BE2C (cell line): ENCODE measurements at places on chromosomes 7 and 10.

DNA sequence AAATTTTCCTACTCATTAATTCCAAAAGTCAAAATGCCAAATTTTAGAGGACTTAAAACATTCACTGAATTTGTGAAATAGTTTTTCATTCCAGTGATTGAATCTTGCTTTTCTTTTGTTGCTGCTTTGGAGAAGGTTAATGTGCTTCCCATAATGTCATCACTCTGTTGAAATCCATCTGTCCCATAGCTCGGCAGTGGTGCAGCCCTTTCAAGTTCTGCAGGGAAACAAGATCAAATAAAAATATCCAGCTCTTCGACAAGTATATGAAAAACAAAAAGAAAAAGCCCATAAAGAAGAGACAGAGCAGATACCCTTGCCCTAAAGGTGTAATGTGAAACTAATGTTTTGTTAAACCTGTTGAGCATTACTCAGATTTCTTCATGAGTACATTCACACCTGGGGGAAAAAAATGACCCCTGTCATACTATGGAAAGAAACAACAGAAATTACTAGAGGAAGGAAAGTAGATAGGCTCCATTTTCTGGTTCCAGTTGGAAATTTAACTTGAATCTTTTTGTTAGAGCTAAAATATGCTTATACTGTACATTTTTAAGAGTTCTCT is 35.1 kb downstream of the AGR3 start:
- DNase-seq, result no peak

- DNase-seq, result no peak
Measured at GRCh38 chr10:76393875-76394706, 962.7 kb downstream of the LRMDA start.

GRCh38 chr7:56537952-56538351 is 421.7 kb upstream of the NUPR2 start:
- DNase-seq, result no peak

DNA sequence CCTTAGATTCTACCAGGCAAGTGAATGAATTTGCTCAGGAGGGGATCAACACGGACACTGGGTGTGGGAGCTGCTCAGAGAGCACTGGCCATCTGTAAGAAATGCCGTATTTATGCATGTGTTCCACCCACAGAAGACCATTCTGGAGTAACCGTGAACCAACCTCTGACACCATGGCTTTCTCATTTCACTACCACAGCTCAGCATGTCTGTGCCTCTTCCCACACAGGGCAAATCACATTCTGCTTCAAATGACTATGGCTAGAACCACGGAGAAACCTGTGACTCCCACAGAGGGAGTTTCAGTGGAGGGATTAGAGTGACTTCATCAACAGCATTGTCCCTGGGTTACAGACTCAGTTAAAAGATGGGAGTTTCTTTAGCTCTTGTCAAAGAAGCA is 893.4 kb downstream of the XPNPEP1 start:
- DNase-seq, result no peak

GRCh38 chr7:98456866-98457265 is 56.0 kb upstream of the BAIAP2L1 start:
- DNase-seq, result no peak

DNA sequence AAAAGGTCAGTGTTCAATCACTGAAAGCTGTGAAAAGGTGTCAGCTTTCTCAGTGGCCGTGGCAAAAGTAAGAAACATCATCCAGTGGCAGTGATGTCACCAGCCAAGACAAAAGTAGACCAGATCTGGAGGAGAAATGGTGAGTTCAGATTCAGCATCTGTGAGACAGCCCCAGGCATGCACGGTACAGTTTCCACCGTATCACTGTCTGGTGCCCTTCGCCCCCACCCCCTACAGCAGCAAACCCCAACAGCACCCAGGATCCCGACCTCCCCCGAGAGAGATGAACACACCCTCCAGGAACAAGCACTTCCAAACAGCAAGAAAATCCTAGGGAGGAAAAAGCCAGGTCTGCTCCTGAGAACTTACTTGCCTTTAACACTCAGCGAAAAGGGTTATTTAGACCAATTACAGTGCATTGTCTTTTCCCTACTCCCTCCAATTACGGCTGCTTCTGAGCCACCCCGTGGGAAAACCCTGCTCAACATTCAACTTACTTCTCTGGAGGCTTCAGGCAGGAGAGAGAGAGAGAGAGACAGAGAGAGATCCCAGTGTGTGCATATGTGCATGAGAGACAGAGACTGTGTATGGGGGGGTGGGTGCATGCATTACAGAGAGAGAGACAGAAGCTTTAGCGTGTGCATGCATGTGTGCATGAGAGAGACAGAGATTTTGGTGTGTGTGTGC is 189.6 kb downstream of the GRID1 start:
- DNase-seq, result no peak

DNA sequence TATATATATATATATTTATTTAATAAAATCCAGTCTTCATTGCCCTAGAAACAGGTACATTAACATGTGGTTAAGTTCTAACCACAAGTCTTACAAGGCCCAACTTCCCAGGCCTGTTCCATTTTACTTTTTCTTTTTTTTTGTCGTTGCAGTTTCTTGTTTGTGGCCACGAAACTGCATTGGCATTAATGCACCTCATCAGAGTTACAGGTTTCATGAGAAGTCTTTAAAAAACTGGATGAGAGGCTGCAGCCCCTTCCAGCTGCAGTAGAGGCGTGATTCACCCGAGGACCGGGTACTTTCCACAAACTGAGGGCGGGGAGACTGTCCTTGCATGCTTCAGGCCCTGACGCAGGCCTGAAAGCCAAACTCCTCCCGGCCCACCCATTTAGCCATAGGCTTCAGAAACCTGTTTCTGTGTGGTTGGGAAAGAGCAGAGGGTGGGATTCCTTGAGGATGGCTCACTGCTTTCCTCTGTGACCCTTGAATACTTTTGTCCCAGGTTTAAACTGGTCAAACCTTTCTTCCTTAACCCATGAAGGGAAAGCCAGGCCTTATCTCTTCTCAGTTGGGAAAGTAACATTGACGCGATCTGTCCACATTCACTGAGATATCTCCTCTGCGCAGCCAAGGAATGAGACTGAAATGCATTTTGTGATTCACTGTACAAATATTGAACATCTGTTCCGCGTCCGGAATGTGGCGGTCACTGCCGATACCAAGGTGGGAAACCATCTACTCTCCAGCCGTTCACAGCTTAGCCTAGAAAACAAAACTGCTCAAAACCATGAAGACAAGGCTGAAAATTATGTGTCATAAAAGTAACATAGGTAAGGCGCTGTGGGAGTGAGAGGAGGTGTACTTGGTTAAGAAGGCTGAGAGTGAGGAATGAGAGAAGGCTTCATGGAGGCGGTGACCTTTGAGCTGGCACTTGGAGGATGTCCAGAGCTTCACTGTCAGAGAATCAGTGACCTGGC is 311.7 kb downstream of the GATA3 start:
- DNase-seq, result no peak

DNA sequence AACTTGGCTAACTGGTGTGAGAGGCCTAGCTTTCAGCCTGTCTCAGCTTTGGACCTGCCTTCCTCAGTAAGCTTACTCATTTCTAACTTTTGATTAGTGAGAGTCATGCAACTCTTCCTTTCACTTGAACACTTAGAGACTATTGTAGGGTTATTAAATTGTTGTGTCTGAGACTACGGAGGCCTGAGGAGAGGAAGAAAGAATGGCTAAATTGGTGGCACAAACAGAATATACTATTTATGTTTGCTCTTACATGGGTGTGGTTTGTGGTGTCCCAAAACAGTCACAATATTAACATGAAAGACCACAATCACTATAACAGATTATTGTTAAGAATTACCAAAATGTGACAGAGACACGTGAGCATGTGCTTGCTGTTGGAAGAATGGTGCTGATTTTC is 82.1 kb downstream of the TRIM24 start:
- no peak for DNase-seq

GRCh38 chr7:87982116-87982515 is 48.1 kb downstream of the ADAM22 start:
- no peak for DNase-seq

- no peak for DNase-seq
Measured at GRCh38 chr10:36681751-36682632, 443.4 kb upstream of the ANKRD30A start.

GRCh38 chr10:102975483-102976379 is 57.6 kb downstream of the CNNM2 start:
- no peak for DNase-seq

DNA sequence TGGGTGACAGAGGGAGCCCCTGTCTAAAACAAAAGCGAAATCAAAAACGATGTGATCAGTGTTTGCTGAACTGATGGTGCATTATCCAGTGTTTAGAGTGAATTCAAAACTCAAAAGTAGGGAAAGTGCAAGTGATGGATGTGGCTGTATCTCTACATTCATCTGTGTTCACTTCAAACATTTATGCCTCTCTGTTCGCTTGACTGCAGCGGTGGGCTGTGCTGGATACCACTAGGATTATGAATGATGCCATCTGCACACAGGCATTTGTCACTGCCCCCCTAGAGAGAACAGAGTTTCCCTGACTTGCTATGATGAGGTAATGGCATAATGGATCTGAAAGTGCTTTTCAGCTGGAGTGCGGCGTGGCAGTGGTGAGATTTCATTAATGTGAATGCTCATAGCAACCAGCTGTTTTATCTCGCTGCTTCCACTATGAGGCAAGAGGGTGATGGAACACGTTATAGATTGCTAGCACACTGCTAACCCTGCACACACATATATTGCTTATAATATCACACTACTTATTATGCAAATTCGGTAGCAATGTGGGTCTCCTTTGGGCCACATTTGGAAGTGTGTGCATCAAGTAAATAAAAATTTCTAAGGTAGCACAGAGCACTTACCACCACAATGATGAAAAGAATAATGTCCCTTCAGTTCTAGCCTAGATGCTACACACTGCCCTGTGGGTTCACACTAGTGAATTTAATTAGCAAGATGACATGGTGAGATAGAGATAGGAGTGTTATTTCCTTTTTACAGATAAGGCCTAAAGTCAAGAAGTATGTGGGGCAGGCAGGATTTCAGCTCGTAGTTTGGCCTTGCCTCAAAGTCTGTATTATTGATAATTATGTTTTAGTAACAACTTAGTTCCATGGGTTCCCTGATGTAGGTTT is 164.7 kb downstream of the CAMK1D start:
- DNase-seq, result peak; percentile 47

DNA sequence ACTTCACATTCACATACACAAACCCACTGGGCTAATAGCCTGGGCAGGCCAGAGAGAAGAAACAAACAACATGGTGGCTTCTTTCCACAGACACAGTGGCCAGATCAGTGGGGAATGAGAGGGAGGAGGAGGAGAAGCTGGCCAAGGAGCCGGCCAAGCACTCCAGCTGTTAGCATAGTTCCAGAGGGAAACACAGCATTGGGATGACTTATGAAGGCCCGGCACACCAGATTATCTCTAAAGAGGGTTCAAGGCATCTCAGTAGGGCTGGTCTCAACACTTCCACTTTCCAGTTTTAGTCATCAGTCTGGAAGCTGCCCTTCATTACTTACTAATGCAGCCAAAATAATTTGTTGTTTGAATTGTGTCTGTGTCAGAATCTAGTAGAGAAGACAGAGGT is 42.1 kb upstream of the GPR26 start:
- no peak for DNase-seq

GRCh38 chr7:5854738-5855137 is 25.9 kb upstream of the OCM start:
- DNase-seq, result no peak

- DNase-seq, result no peak
Measured at GRCh38 chr7:43868681-43869005, 674 bp downstream of the MRPS24 start.

- no peak for DNase-seq
Measured at GRCh38 chr10:115093776-115094408, 727 bp downstream of the ATRNL1 start.

DNA sequence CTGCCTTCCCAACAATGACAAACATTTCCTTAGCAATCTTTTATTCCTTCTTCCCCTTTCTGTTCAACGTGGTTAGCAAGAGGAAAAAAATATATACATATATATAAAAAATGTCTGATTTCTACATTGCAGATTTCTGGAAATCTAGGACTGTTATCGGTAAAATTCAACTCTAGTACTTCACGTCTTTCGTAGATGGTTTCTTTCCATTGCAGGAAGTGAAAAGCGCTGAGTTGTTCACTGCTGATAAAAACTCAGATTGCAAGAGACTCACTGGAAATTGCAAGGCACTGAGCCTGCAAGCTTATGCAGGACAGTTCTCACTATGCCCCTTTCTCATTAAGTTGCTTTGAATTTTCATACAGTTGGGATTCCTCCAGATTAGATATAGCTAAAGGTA is 23.9 kb downstream of the KIN start:
- no peak for DNase-seq

GRCh38 chr7:51299391-51300133 is 17.0 kb downstream of the COBL start:
- no peak for DNase-seq

GRCh38 chr7:77309714-77310220 is 106.4 kb downstream of the GSAP start:
- DNase-seq, result no peak

- DNase-seq, result peak; percentile 59
Measured at GRCh38 chr7:129160161-129160905, 15.8 kb downstream of the TSPAN33 start.

DNA sequence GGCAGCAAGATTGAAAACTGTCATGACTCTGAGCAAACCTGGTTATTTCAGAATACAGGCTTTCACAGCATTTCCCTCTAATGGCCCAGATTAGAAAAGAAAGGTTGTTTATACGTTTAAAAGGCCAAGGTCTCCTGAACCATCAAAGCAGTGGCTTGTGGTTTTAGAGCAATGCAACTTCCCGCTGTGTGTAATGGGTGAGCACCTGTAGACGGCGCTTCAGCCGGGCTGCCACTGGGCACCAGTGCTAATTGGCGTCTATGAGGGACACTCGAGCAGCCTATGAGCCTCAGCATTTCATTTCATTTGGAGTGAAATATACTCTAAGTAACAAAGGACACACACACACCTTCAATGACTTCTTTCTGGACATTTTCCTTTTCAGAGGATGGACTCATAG is 671.0 kb upstream of the FZD8 start:
- no peak for DNase-seq

- no peak for DNase-seq
Measured at GRCh38 chr10:24762161-24762924, 38.7 kb upstream of the ARHGAP21 start.

DNA sequence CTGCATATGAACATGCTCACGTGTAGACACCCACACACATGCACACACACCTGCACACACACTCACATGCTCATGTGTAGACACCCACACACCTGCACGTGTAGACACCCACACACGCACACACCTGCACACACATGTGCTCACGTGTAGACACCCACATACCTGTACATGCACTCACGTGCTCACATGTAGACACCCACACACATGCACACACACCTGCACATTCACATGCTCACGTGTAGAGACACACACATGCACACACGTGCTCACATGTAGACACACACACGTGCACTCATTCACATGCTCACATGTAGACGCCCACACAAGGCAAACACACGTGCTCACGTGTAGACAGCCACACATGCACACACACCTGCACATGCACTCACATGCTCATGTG is 275.8 kb downstream of the PTPRN2 start:
- no peak for DNase-seq

DNA sequence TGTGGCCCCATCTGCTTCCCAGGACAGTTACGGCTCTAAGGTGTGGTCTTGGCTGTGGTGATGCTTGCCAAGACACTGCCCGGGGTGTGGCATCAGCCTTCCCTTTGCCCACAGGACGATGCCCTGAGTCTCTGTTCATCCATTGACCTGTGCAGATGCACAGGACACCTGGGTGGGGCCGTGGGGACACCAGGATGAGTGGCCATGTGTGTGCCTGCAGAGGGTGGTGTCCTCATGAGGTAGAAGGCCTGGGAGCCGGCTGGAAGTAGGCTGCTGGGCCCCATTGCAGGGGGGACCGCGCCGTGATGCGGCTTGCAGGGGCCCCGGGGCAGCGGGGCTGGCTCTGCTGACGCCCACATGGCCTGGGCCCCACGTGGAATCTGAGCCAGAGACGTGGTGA is 22.4 kb upstream of the PWWP2B start:
- no peak for DNase-seq
